ENCODE measurements at places on chromosomes 16 and 17.
A peak's percentile ranks its signal among the peaks of the same experiment; 100 is the strongest.

GRCh38 chr17:9272501-9273200, 251.3 kb downstream of the NTN1 start:
- no peak for DNase-seq

GRCh38 chr17:64064331-64064730, 43.9 kb upstream of the ICAM2 start:
- DNase-seq, result no peak

- no peak for DNase-seq
These were observed 20.9 kb downstream of the MAP1LC3B start for GRCh38 chr16:87412996-87413421.

- DNase-seq, result no peak
These were observed 1.3 kb downstream of the LHX1 start for GRCh38 chr17:36938566-36939051.

DNA sequence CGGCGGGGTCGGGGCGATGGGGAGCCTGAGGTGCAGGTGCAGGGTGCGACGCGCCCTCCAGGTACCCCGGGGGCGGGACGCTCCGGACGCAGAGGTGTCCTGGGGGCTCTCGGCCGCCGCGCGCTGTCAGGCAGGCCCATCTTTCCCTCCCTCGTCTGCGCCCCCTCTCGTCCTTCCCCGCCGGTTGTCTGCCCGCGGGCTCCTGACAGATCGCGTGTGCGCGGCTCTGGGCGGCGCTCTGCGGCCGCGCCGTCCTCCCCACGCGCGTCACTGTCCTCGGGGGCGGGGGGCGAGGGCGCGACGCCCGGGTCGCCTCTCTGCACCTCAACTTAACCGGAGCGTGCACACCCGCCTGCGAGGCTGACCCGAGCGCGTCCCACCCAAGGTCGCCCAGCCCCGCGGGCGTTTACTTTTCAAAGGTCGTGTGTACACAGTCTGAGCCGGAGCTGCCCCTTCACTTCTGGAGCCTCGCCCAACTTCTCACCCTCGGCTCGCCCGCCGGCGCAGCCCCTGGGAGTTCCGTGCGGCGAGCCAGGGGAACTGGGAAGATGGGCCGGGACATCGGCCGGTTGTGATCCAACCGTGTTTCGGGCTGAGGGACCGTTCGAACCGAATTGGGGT, 512 bp downstream of the AKAP1 start:
- peak; percentile 23 for DNase-seq

GRCh38 chr17:36791150-36791941, 145.9 kb upstream of the LHX1 start:
- no peak for DNase-seq

DNA sequence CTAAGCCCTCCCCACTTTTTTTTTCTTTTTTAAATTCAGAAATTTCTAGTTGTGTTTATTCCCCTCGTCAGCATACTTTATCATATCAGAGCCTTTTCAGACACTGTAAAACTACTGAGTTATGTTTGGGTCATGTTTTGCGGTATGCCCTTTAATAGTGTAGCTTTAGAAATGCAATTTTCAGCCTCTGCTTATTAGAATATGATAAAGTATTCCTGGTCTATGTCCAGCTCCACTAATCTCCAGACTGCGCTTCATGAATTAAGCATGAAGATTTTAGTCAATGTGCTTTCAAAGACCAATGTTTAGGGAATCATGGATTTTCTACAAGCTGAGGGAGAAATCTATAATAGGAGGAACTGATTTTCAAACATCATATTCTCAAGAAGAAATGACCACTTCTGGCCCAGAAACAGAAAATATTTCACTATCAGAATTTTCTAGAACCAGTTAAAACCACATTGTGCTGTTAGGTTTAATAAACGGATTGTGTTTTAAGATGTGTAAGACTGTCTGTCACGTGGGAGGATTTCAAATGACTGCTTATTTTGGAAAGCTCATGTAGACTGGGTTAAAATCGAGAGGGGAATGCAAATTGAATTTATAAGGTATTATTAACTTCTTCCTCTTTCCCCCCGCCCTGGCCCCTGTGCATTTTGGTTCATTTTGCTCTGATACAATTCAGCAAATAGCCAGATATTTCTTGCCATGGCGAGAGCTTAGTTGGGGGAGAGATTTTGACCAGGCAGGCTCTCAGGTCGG, 498.5 kb downstream of the WWOX start:
- DNase-seq, result no peak

GRCh38 chr17:499951-500461, 147.4 kb upstream of the RPH3AL start:
- DNase-seq, result no peak

DNA sequence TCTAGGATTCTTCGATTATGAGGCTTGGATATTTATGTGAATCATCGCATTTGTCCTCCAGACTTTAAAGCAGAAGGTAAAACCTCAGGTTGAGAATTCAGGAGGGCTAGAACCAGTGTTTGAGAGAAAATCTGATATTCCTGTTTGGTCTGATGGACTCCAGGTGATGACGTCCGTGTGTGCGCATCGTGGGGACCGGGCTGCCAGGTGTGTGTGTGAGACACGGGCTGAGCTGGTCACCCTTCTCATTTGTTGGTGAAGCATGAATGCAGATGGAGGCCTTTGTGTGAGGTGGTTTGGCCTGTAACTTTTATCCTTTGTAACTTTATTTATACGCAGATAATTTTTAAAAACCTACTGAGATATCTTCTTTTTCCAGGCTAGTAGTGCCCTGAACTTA, 42.8 kb downstream of the ZNF750 start:
- no peak for DNase-seq

DNA sequence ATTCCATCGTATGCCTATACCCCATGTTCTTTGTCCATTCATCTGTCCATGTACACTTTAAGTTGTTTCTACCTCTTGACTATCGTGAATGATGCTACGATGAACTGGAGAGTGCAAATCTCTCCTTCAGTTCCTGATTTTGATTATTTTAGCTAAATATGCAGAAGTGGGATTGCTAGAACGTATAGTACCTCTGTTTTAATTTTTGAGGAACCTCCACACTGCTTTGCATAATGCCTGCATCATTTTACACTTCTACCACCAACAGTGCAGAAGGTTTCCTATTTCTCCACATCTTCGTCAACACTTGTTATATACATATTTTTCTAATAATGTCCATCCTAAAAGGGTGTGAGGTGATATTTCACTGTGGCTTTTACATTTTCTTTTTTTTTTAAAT, 43.9 kb downstream of the SDR42E1 start:
- DNase-seq, result no peak

DNA sequence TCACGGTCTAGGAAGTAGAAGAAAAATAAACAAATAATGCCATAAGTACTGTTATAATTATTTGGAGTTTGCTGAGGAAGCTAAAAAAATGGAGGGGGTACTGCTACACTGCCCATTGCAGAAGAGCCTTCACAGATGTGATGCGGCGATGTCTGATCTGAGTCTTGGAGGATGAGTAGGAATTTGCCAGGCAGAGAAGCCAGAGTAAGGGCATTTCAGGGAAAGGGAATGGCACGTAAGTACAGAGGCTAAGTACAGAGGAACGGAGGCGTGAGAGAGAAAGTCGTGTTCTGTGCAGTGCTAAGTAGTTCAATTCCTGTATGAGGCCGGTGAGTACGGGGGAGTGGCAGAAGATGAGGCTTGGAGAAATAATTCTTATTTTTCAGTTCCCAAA, 741 bp upstream of the GRB2 start:
- DNase-seq, result no peak

GRCh38 chr17:38715216-38715943, 10.3 kb downstream of the MLLT6 start:
- no peak for DNase-seq

DNA sequence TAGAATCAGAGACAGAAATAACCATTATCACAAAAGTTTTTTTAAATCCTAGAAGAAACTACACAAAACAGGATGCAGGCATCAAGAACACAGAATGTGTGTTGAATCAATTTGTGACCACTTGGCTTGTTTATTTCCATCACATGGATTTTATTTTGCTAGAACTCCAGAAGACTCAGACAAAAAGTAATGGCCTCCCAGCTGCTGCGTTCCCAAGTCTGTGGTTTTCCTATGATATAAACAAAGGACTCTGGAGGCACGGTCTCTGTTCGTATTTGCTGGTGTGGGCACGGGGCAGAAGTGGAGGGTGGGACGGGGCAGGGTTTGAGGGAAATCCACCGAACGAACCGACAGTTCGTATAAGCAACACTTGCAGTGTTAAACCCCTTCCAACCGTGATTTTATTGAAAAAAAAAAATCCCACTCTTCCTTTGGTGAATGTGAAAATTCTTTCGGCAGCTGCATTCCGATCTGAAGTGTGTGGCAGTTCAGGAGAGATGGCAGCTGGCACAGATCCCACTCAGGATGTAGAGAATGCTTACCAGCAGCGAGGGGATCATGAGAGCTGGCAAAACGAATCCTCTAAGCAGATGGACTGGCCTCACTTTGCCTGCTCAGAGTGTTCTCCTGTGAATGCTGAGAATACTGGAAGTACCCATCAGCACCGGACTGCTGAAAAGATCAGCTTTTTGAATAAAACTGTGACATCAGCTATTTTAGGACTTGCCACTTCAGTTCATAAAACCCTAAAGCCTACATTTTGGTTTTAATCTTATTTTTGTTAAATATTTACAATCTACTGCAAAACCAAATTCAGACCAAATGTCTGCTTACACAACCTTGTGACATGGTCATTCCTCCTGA, 165.2 kb downstream of the VPS53 start:
- no peak for DNase-seq

DNA sequence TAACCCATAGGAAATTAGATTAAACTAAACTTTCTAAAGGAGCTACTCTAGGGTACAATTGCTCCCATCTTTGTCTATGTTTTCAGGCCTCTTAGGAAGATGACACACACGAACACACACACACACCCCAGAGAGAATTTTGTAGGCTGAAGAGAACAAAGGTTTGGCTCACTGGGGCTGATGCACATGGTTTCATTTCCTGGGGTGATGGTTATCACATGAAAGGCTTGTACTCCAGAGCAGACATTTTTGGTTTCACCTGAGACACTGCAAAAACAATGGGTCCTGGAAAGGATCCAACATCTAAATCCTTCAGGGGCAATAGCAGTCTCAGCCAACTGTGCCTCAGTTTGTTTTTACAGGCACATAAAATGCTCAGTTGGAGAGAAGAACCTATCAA, 62.8 kb downstream of the GRB7 start:
- no peak for DNase-seq

DNA sequence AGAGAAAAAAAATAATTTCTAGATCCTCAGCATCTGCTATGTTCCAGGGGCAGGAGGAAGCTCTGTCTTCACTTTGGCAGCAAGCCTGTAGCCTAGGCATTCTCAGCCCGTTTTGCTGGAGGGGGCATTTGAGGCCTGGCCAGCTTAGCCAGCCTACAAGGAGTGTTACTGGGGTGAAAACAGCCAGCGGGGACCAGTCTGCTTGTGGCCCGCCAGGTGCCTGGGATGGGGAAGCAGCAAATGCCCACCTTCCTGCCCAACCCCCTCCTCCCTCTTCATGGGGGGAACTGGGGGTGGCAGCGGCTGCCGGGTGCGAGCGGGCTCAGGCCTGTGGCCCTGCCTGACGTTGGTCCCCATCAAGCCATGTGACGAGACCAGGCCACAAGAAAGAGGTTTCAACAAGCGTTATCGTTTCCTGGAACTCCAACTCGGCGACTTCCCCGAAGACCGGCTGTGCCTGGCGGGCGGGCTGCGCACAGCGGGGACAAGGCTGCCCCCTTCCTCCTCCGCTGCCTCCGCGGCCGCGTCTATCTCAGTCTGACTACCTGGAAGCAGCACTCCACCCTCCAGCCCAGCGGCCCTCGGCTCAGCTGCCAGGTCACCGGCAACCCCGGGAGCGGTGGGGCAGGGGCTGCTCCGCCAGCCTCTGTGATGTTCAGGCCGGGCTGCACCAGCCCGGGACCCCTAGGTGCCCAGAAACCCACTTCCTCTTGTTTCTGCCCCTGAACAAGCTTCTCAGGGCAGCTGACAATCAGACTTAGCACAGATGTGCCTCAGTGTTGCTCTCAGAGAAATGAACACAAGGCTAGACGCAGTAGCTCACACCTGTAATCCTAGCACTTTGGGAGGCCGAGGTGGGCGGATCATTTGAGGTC, 22.9 kb downstream of the SOCS1 start:
- no peak for DNase-seq

DNA sequence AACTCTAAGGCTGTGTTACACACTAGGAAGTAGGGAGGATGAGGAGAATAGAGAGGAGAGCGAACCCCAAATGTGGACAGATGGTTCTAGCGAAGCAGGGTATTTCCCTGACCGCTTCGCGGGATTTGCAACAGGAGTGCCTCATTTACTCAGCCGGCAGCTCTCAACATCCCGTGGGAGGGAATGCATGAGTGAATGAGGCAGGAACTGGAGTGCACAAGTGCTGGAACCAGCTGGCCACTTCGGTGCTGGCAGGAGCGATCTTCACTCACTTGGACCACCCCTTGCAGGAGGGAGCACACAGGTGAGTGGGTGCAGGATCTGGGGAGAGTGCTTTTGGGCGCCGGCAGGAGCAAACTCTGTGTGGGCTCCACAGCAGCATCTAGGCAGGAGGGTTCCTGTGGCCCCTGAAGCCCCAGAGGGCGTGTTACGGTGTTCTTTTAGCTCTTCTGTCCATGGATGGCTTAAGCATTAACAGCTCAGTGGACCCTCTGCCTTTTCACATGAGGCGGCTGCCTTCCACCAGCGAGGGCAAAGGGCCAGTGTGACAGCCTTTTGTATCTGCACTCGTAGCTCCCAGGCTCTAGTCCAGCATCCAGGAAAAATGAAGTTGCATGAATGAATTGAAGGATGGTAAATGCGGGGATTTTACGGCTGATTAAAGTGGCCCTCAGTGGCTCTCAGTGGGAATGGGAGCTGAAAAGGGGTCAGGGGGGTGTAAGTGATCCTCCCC, 17.4 kb upstream of the ZNHIT3 start:
- DNase-seq, result no peak

- no peak for DNase-seq
These were observed 10.7 kb upstream of the STAC2 start for GRCh38 chr17:39236450-39236927.

DNA sequence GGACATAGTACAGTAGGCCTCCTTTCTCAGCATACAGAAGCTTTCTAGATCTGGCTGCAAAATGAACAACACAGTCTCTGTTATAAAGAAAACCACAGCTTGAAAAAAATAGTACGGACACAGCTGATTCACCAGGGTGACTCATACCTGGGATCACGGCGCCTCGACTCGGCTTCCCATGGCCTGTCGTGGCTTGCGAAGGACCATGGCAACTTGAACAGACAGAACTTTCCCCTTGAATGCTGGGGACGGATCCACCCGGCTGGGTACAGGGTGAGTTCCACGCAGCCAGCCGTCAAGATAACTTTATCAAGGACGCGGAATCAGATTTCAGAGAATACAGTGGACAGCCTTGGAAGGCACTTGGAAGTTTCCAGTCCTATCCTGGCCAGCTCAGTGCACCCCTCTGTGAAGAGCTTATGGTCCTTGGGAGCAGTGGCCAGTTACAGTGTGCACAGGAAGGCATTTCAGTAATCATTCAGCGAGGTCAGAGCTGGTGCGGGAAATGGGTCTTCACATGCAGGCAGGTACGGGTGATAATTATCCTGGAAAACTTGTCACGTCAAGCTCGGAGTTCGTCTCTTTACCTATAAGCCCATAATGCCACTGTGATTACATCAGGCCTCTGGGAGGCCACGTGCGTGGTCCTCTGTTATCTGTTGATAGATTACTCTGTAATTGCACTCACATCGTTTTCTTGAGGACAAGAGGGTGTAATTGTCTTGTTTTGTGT, 57.9 kb upstream of the MAF start:
- DNase-seq, result no peak

GRCh38 chr17:63039899-63040602, 74.0 kb downstream of the TANC2 start:
- DNase-seq, result peak; percentile 2
